ENCODE measurements at places on chromosomes 6 and 20.

DNA sequence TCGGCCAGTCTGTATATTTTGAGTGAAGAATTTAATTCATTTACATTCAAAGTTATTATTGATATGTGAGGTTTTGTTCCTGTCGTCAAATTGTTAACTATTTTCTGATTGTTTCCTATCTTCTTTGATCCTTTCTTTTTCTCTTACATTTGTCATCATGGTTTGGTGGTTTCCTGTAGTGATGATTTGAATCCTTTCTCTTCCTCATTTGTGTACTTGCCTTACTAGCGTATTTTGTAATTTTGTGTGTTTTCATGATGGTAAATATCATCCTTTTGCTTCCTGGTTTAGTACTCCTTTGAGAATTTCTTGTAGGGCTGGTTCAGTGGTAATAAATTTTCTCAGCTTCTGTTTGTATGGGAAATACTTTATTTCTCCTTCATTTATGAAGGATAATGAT is 151.7 kb upstream of the CEP162 start:
- no peak for DNase-seq

- DNase-seq = no peak
These were observed 139.8 kb downstream of the LY86 start for GRCh38 chr6:6728169-6728941.

DNA sequence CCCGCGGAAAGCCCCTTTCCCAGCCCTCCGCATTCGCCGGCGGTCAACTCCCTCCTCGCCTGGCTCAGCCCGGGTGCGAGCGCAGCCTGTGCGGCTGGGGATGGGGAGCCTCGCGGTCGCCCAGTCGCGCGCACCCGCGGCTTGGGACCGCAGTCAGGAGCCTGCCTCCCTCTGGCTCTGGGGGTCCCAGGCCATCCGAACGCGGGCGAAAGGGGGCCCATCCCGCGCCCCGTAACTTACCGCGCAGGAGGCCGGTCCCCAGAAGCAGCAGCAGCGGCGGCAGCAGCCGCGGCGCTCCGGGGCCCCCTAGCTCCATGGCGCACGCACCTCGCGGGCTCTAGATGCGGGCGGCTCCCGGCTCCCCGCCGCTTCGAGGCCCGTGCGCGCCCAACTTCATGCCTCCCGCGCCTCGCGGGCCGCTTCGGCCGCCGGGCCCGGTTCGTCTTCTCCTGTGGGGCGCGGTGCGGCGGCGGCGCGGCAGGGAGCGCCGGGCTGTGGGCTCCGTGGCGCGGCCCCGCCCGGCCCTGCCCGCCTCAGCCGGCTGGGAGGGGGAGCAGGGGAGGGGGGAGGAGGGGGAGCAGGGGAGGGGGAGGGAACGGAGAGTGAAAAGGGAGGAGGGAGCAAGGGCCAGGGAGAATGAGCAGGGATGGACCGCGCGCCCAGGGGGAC is at the start of gene CHRNA4:
TSS of gene CHRNA4 (minus strand) at position 500 of the 669 bp plus-strand sequence. CDS start at position 316, 184 bp downstream.
- DNase-seq = no peak

DNA sequence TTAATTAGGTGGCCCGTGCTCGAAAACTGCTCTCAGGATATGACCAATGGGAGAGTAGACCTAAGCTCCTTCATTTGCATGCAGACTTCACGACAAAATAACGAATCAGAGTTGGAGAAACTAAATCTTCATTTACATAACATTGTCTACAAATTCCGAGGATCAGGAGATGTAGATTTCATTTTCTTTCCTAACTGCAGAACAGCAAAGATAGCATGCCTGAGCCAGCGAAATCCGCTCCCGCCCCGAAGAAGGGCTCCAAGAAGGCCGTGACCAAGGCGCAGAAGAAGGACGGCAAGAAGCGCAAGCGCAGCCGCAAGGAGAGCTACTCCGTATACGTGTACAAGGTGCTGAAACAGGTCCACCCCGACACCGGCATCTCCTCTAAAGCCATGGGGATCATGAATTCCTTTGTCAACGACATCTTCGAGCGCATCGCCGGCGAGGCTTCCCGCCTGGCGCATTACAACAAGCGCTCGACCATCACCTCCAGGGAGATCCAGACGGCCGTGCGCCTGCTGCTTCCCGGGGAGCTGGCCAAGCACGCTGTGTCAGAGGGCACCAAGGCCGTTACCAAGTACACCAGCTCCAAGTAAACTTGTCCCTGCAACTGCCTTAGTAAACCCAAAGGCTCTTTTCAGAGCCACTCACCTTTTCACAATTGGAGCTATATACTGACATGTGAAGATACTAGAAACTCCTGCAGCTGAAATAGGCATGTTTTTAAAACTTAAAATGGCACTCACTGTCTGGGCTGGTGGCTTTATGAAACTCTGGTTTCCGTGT is 96.5 kb downstream of the HFE start:
- peak; percentile 69 for DNase-seq

GRCh38 chr6:106527979-106528378 is 101.3 kb downstream of the RTN4IP1 start:
- peak; percentile 61 for DNase-seq

GRCh38 chr6:4318321-4318720 is 182.9 kb upstream of the ECI2 start:
- no peak for DNase-seq

DNA sequence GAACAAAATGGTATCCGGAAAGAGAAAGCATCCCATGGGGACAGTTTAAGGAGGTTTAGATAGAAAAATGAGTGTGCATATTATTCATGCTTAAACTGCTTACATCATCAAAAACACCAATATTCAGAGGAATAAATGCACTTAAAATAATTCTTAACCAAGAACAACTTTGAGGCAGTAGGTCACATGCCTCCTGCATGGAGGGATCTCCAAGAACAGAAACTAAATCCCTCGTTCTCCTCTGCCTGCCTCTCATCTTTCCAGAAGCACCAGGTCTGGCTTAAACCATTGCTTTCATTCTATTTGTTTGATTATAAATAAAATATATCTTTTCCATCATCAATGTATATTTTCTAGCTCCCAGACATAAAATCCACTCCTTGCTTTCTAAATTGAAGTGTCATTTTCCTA is 103.5 kb upstream of the QKI start:
- DNase-seq = no peak

DNA sequence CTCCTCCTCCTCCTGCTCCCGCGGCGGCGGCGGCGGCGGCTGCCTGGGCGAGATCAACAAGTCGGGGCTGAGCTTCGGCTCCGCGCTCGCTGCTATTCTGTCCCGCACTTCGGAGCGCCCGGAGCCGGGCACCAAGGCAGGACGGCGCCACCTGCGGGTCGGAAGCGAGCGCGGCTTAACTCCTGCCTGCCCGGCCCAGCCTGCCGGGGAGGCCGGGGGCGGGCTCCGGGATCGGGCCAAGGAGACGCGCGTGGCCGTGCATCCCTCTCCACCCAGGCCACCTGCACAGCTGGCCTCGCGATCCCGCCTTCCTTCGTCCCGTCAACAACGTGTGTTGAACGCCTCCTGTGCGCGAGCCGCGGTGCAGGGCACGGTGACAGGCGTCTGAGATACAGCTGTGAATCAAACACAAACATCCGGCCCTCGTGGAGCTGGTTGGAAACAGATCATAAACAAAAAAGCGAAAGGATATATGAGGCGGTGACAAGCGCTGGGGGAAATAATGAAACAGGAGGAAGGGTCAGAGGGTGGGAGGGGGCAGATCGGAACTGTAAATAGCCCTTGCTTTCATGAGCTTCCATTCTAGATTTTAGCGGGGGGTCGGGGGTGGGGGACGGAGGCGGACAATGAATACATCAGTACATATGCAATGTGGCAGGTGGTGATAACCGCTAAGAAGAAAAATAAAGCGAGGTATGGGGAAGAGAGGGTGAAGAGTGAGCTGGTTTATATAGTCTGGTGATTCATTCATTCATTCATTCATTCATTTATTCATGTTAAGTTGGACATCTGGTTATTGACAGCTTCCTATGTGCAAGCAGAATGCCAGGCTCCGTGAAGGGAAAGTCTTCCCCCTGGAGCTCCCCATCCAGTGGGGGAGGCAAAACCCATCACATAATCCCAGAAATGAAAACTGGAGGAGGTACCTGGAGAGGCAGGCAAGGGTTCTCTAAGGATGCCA is 2.0 kb upstream of the KCNB1 start:
- no peak for DNase-seq

DNA sequence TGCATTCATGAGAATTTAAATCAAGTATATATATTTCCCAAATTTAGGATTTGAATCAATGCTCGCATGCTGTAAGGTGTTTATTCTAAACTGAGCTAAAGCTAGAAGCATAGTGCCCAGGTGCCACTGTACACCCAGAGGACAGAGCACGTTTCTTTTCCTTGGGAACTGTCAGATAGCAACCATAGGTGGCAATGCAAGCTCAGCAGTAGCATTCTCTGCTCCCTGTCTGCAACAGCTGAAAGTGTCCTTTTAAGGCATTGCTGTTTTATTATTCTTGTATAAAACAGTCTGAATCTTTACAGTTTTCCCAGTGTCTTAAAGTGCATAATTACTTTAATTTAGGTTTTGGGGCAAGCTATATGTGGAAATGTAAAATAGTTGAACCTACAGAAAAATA is 443.4 kb upstream of the MMS22L start:
- DNase-seq = no peak

DNA sequence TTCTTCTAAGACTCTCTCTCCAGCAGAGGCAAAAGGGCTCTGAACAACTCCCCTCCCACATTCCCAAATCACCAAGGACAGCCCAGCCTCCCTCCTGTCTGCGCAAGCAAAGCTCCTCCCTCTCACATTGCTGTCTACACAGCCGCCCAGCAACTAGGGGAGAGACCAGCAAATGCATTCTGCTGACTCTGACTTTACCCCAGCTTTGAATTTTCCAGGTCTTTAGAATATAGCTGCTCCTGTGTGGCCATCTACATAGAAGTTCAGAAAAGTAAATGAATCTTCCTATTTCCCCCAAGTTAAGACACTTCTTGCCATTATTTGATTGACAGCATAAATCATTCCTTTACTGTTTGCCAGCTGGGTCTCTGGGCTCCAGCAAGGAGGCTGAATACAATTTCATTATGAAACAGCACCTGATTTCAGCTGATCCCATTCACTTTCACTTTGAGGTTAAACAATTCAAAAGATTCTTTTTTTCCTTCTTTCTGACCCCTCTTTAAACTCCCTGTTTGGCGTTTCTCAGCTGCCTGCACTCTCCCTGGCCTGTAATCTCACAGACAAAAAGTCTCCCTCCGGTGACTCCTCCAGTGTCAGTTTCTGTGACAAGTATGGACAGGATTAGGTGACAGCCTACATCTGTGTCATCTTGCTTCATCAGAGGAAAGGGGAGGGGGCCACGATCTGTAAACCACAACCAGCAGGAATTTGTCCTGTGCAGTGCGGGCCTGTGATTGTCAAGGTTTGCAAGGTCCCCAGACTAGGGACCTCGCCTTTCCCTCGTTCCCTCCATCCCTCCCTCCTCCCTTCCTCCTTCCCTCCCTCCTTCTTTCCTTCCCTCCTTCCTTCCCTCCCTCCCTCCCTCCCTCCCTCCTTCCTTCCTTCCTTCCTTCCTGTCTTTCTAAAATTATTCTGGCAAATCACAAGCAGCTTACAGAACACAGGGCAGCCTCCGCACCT is 205.6 kb upstream of the RIN2 start:
- DNase-seq = no peak

GRCh38 chr6:34529665-34530327 is 26.3 kb downstream of the SPDEF start:
- no peak for DNase-seq

- no peak for DNase-seq
These were observed 6.3 kb downstream of the ZMYND8 start for GRCh38 chr20:47350181-47350550.

DNA sequence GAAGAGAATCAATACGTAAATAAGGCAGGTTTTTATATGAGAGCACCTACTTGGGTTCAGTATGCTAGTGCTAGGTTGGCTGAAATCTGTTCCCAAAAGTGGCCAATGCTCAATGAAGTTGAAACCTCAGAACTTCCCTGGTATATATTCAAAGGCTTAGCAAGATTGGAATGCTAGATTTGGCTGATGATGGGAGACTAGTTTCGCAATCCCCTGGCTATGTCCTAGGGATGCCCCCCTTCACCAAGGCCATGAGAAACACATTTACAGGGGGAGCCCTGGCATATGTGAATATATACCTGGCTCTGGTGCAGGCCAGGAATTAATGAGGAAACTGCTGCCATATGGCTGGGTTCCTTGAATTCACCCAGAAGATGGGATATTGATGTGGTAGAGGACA is 142.4 kb upstream of the C6orf118 start:
- DNase-seq = no peak

GRCh38 chr20:33725607-33726264 is 5.6 kb upstream of the PXMP4 start:
- DNase-seq = no peak

- DNase-seq = no peak
These were observed 105.6 kb upstream of the RNF24 start for GRCh38 chr20:4120921-4121321.

- no peak for DNase-seq
These were observed 2.9 kb downstream of the RANBP9 start for GRCh38 chr6:13708736-13709135.

DNA sequence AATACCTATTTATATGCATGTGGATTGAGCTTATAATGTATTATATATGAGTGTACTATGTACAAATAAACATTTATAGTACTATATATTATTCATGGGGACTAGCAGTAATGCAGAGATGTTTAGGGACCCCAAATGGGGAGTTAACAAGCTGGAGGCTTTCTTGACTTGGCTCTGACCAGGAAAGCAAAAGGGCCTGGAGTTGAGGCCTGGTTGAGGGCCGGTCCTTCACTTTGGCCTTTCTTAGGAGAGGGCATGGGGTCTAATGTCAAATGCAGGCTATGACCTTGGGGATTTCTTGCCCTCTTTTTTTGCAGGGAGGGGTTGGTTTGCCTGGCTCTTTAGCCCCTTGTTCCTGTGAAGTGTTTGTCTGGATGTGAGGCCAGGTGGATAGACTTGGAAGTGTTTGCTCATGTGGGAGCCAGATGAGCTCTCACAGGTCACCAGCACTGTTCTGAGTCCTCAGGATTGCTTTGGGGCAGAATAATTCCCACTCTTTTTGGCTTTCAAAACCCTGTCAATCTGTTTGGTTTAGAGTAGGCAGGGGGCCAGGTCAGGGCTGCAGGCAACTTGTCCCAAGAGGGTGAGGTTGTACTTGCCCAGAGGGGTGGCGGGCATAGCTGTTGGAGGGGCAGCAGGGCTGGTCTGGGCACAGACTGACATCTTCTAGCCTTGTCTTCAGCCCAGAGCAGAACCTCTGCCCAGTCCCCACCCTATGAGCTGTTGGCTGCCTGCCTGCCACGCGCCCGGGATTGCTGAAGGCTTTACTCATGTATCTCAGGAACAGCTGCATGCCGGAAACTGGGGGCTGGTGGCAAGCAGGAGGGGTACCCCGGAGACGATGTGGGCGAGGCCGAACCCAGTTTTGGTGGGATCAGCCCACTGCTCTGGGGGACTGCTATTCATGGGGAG is 14.6 kb downstream of the TJAP1 start:
- DNase-seq = no peak

- DNase-seq = peak; percentile 24
These were observed 4.1 kb upstream of the EFHC1 start for GRCh38 chr6:52415917-52416628.

GRCh38 chr6:25606151-25606550 is 45.9 kb upstream of the SCGN start:
- DNase-seq = no peak

- no peak for DNase-seq
These were observed 582.2 kb upstream of the FLRT3 start for GRCh38 chr20:14919501-14920081.

GRCh38 chr6:123913863-123914262 is 110.2 kb downstream of the NKAIN2 start:
- DNase-seq = no peak

- DNase-seq = no peak
These were observed 9.3 kb downstream of the ELOVL5 start for GRCh38 chr6:53339424-53339823.

Data from CD14-positive monocyte (primary cell).